ENCODE measurements at places on chromosomes 16 and 17.

DNA sequence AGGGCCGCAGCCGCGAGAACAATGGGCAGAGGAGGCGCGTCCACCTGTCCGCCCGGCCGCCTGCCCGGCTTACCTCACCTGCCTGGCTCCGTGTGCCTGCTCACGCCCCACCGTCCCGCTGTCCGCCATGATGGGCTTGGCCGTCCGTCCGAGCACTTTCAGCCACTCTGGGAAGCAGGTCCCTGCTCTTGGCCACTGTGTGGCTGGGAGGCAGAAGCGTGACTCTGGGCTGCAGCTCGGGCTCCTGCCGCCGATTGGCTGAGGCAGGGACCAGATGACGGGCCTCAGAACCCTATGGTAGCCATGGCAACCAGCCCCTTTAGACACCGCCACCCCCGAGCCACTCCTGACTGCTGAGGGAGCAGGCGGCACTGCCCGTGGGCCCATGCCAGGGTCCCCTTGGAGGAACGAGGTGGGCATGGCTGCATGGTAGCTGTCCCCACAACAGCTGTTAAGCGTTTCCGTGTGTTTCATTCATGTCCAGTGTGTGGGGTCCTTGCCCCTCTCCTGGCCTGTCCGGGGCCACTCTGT, 8.9 kb upstream of the AXIN1 start:
- DNase-seq, result no peak

GRCh38 chr16:86970726-86971125, 346.5 kb downstream of the C16orf95 start:
- DNase-seq, result no peak

GRCh38 chr17:28744972-28745785, 1.4 kb downstream of the TRAF4 start:
- peak; percentile 41 for DNase-seq

GRCh38 chr17:19897090-19897837, 29.5 kb upstream of the ULK2 start:
- DNase-seq, result peak; percentile 85

Data from PC-3 (cell line).